Right atrium auricular region (tissue), 2 donors: ENCODE measurements at places on chromosomes 2 and 18. TPM values are rescaled to one million over a fixed set of nuclear protein-coding genes. Genes with fewer than 3 reads are reported as not detected.

DNA sequence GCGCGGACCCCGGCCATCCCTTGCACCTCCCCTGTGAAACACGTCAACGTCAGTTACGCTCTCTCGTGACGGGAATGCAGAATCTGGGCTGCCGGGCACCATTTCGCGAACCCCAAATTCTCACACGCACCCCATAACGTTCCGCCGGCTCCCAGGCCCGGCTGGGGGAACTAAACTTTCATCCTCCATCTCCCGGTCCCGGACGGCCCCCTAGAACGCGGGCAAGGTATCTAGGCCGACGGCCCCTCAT is 544 bp downstream of the DNAJC27 start:
- no peak for DNase-seq

- no peak for DNase-seq
These were observed 20.2 kb upstream of the RAB10 start for GRCh38 chr2:26013668-26014067.

GRCh38 chr2:20565623-20566236 is 85.2 kb downstream of the HS1BP3 start:
- no peak for DNase-seq

DNA sequence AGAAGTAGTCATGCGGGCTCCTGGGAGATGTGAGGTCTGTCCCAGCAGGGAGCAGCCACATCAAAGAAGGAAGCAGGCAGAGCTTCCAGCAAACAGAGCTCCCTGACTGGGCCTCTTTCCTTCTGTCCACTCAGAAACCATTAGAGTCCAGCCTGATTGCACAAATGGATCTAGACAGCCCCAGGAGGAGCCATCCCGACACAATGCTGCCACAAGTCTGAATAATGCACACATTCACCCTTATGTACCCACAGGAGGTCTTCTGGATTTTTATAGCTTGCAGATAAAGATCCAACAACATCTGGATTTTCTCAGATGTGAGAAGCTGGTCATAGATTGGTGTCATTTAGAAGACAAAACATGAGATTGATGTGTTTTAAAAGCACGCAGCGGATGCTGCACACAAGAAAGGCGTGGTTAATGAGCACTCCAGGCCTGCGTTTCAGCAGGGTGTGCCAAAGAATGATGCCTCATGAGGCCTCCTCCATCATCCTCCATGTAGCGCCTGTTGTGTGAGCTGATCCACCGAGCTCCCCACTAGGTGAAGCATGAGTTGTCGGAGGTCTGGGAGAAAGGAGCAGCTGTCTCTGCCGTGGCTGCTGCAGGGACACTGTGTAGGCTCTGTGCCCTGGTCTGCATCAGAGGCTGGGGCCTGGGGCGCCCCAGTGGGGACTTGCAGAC is 60.6 kb downstream of the MTCL1 start:
- DNase-seq: no peak

DNA sequence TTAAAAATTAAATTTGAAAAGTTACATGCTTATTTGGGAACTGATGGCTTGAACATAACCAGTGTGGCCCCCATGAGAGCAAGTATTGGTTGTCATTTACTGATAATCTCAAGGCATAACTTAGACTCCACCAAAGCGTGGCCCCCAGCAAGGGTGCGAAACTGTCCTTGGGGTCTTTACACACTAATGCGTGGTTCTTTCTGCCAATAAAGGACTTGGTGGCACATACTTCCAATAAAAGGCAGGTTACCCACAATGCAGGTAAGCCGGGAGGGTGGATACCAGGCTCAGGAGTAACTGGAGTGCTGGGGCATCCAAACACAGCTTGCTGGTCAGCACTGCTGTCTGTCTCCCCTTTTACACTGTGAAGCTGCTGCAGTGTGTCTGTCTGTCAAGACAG is 278.2 kb upstream of the NCKAP5 start:
- no peak for DNase-seq

SH3RF3 gene
- 8.0 TPM for total RNA-seq

MAP3K20 gene
- total RNA-seq: 141 TPM
